ENCODE measurements at places on chromosomes 3 and 15.

DNA sequence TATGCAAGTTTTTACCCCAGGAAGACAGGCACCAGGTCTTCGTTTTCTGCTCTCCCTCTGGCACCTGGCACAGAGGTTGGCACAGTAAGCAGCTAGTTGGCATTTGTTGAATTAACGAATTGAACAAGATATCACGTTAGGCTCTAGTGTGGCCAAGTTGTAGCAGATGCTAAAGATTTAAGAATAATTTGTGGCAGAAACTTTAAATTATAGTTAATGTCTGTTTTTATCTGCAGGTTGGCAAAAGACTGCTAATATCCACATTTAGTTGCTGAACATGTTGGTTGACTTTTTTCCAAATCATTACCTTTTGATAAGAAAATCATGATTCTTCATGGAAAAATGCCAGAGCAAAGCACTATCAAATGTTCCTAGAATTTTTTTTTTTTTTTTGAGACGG lies 8.1 kb downstream of the CHRNA5 start:
- DNase-seq: no peak

GRCh38 chr3:39291903-39292329 lies 12.1 kb upstream of the CX3CR1 start:
- peak; percentile 84 for DNase-seq

GRCh38 chr15:65372787-65373067 lies 5.1 kb downstream of the IGDCC3 start:
- no peak for DNase-seq

DNA sequence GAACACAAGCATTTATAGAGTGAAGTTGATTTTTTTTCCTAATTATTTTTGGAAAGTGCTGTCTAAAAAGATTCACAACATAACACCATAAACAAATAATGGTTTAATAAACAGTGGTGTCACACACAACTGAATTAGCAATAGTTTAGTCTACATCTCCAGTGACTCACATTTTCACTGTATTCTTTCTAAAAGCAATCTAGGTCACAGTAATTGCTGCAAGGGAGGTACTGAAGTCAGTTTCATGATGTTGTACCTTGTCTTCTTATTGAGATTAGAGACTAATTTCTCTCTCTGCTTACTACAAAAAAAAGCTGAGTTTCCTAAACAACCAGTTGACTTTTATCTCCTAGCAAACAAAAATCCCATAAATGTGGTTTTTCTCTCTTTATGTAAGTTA lies 29.6 kb downstream of the PLSCR4 start:
- peak; percentile 4 for DNase-seq

Measured in GM03348 (cell line).